ENCODE measurements at places on chromosomes 7 and 10.

DNA sequence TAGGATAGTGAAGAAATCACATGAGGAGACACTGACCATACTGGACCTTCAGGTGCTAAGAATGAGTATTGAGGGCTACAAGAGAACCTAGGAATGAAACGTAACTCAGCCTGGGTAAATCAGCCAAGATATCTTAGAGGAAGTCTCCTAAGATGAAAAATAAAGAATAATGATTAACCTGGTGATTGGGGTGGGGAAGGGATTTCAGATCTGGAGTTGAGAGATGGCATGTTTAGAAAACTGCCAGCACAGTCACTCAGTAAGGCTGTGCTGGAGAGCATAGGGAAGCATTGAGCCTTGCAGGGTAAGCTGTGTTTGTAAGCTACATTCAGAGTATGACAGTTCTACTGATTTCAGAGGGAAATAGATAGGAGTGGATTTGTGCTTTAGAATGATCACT is 1.9 kb upstream of the MALRD1 start:
- no peaks in the 10 kb centered on the region for H3K36me3 ChIP-seq
- no peaks in the 10 kb centered on the region for H3K27me3 ChIP-seq
- DNase-seq = no peak
- no peak overlapping the region for H3K27ac ChIP-seq
- no peaks in the 10 kb centered on the region for H3K4me1 ChIP-seq
- no peak overlapping the region for H3K4me3 ChIP-seq

DNA sequence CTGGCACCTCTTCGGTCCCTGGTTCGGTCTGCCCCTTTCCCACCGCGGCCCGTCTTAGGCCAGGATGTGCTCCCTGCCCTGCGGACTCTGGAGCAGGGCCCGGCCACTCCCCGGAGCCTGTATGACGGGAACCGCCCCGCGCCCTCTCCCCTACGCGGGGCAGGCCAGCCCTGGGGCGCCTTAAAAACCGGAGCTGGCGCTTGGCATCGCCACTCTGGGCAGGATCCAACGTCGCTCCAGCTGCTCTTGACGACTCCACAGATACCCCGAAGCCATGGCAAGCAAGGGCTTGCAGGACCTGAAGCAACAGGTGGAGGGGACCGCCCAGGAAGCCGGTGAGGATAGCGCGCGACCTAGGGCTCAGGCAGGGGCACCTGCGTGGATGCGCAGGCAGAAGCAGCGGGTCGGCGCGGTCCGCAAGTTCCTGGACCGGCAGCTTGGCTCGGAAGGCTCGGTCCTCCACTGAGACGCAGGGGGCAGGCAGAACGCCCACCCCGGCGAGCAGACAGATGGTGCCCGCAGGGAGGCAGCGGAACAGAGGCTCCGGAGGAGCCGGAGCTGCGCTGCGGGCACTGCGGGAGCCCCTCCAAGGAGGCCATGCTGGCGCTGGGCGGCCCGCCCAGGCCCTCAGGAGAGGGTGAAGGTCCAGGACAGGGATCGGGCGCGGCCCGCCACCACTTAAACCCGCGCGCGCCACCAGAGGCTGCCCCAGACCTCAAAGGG is at the start of gene ADIRF:
Gene ADIRF (plus strand): TSS at position 212 of the 723 bp plus-strand sequence. CDS start 63 bp downstream, at position 275.
- peak within 1 kb of the TSS; percentile 72 for H3K4me3 ChIP-seq
- no peaks in the 10 kb centered on the region for H3K27me3 ChIP-seq
- peak within 1 kb of the TSS; percentile 97 for H3K27ac ChIP-seq

GRCh38 chr7:57789130-57789529 is 339.2 kb downstream of the ZNF716 start:
- no peak overlapping the region for H3K4me3 ChIP-seq
- no peaks in the 10 kb centered on the region for H3K27me3 ChIP-seq
- H3K27ac ChIP-seq = no peak overlapping the region
- H3K4me1 ChIP-seq = no peaks in the 10 kb centered on the region
- no peak for DNase-seq

GRCh38 chr10:81135851-81136250 is 598.1 kb downstream of the SH2D4B start:
- no peak overlapping the region for H3K27ac ChIP-seq
- no peaks in the 10 kb centered on the region for H3K27me3 ChIP-seq
- DNase-seq = no peak
- no peak overlapping the region for H3K4me3 ChIP-seq
- no peaks in the 10 kb centered on the region for H3K4me1 ChIP-seq
- H3K36me3 ChIP-seq = no peaks in the 10 kb centered on the region

GRCh38 chr7:14834883-14835282 is 67.7 kb downstream of the DGKB start:
- H3K27me3 ChIP-seq = no peaks in the 10 kb centered on the region
- H3K36me3 ChIP-seq = no peaks in the 10 kb centered on the region
- no peaks in the 10 kb centered on the region for H3K4me1 ChIP-seq
- H3K27ac ChIP-seq = no peak overlapping the region
- DNase-seq = no peak
- H3K4me3 ChIP-seq = no peak overlapping the region

- no peaks in the 10 kb centered on the region for H3K4me1 ChIP-seq
- H3K36me3 ChIP-seq = no peaks in the 10 kb centered on the region
- H3K27ac ChIP-seq = no peak overlapping the region
Measured at GRCh38 chr10:15367296-15368085, 3.6 kb downstream of the FAM171A1 start.

GRCh38 chr7:130662426-130662825 is 6.1 kb downstream of the COPG2 start:
- no peak overlapping the region for H3K4me3 ChIP-seq
- H3K36me3 ChIP-seq = peaks cover 19% of the 10 kb centered on the region
- DNase-seq = no peak
- no peaks in the 10 kb centered on the region for H3K27me3 ChIP-seq

DNA sequence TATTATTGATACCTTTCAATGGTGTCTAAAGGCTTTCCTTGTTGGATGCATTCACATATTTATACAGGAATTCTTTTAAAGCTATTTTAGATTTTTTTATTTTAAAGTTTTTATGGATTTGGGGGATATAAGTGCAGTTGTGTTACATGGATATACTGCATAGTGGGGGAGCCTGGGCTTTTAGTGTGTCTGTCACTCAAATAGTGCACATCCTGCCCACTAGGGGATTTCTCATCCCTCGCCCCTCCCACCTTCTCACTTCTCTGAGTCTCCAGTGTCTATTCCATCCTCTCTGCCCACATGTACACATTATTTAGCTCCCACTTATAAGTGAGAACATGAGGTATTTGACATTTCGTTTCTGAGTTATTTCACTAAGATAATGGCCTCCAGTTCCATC is 154.0 kb upstream of the MKI67 start:
- DNase-seq = no peak
- no peaks in the 10 kb centered on the region for H3K36me3 ChIP-seq
- H3K27ac ChIP-seq = no peak overlapping the region
- H3K4me3 ChIP-seq = no peak overlapping the region
- H3K27me3 ChIP-seq = peaks cover 40% of the 10 kb centered on the region

All from upper lobe of right lung (tissue), 1 donor.